AG08395 (cell line): ENCODE measurements at places on chromosomes 4 and X.

DNA sequence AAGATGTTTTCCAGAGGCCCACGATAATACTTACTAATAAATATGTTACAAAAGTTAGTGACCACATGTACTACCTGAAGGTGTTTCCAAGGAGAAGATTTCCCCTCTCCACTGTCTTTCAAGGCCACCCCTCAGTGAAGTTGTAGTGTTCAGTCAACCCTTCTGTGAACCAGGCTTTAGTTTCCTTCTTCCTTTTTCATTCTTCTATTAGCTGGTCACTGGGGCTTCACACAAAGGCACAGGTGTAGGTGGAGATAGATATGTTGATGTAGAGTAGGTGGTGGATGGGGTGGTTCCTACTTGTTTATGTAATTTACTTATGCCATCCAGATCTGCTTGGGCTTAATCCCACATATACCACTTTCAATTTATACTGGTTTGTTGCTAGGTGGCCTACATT lies 43.3 kb upstream of the ADAM29 start:
- no peak for DNase-seq

DNA sequence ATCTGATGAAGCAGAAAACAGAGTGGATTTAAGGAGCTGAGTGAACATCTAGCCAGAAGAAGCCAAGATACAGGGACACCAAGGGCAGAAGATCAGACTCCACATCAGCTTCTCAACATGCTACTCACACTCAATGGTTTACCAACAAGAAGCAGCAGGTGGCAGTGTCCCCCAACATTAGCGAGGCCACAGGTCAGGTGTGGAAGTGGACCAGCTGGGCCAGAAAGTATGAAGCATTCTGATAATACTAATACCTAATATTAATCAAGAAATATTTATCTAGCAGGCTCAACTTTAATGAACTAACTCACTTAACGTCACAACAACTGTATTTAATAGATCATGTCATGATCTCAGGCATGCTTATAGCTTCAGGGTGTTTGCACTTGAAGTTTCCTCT lies 73.4 kb upstream of the TTC29 start:
- DNase-seq = peak; percentile 67

DNA sequence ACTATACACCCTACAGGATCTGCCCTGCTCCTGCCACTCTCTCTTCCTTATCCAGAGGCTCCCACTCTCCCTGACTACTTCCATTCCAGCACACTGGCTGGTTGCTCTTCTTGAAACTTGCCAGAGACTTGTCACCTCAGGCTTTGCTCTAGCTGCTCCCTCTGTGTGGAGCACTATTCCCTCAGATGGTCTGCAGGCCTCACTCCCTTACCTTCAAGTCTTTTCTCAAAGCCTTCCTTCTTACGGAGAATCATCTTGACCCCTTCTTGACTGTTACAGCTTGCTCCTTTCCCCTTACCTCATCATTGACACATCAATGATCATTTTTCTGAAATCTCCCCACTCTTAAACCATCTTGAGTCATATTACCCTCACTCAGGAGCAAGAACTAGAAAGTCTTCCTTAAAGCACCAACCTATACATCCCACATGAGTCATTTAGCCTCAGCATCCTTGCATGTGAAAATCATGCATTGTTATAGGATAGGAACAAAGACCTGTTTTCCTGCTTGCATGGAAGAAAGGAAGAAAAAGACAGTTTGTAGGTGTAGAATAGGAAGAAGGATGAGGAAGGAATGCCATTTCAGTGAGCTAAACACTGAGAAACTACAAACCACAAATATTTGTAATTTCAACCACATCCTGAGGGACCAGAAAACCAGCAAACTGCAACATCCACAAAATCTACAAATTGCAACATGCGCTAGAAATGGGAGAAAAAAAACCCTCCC lies 55.7 kb downstream of the ANTXR2 start:
- DNase-seq = peak; percentile 78

DNA sequence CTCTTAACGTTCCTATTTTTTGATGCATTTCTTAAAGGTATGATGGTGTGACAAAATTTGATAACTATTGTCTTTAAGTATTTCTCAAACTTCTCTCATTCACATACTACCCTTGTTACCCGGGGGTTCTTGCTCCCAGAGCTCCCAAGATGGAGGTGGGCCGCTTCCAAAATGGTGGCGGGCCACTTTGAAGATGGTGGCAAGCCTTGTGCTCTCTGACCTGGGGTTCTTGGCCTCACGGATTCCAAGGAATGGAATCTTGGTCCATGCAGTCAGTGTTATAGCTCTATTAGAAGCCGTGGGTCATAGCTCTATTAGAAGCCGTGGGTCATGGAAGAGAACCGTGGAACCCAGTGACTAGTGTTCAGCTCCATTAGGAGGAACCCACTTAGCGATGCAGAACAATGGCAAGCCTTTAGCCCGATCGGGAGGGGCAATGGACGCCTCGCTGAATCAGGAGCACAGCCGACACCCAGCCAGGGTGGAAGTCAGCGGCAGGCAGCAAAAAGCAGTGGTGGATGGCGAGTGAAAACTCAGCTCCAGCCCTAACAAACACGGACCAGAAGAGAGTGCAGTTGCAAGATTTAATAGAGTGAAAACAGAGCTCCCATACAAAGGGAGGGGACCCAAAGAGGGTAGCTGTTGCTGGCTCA lies 403.4 kb downstream of the MAPK10 start:
- DNase-seq = no peak

DNA sequence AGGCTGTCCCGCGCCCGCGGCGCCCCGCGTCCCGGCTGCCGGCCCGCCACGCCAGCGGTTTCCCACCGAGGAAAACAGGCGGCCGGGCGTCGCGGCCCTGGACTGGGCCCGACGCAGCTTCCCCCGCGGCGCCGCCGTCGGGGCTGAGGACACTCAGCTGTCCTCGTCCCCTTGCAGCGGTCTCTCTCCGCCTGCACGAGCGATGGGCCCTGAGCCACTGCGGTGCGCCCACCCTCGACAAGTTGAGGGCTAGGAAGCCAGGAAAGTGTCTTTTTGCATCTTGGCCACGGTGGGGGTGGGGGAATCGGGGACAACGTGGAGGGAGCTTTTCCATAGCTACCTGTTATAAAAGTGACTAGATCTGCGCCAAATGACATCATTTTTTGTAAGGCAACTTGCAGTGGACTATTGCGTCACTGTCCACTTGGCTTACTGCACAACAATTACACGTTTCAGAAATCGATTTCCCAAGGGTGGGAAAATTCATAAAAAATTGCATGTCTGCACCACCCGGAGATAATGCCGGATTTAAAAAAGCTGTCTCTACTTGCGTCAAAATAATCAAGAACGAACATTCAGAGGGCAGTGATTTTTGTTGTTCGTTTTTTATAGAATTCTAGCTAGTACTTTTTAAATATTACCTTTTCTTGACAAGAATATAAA lies 1.1 kb downstream of the KLHL15 start:
- DNase-seq = no peak
